HS-5 (cell line): ENCODE measurements at places on chromosomes 2 and 18.
A peak's percentile ranks its signal among the peaks of the same experiment; 100 is the strongest.

DNA sequence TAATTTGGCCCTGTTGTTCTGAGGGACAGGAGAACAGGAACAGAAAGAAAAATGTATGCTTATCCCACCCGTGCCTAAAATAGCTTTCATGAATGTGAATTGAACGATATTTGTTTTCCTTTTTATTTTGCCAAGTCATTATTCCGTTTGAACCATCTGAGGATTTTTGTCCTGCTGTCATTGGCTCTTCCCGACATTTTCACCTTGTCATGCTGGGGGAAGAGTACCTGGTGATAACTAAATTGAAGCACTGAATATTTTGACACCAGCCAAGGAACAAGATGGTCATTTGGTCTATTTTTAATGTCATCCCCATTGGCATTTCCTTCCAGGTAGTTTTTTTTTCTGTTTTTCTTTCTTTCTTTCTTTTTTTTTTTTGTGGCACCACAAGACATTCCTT is 204.1 kb downstream of the DCC start:
- DNase-seq: no peak

DNA sequence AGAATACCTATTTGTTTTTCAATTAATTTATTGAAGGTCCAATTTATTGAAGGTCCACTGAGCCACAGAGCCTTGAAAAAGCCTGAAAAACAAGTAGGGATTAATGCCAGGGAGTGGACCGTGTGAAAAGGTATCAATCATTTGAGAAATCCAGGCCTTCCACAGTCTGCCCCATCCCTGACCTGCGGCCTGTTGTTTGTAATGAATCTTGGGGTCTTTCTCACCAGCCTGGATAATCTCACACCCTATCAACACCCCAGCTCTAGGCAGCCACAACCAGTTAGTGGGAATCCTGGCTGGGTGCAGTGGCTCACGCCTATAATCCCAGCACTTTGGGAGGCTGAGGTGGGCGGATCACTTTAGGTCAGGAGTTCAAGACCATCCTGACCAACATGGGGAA is 47.8 kb downstream of the TNFRSF11A start:
- DNase-seq: no peak

GRCh38 chr2:233068762-233069418 is 8.7 kb downstream of the INPP5D start:
- no peak for DNase-seq

DNA sequence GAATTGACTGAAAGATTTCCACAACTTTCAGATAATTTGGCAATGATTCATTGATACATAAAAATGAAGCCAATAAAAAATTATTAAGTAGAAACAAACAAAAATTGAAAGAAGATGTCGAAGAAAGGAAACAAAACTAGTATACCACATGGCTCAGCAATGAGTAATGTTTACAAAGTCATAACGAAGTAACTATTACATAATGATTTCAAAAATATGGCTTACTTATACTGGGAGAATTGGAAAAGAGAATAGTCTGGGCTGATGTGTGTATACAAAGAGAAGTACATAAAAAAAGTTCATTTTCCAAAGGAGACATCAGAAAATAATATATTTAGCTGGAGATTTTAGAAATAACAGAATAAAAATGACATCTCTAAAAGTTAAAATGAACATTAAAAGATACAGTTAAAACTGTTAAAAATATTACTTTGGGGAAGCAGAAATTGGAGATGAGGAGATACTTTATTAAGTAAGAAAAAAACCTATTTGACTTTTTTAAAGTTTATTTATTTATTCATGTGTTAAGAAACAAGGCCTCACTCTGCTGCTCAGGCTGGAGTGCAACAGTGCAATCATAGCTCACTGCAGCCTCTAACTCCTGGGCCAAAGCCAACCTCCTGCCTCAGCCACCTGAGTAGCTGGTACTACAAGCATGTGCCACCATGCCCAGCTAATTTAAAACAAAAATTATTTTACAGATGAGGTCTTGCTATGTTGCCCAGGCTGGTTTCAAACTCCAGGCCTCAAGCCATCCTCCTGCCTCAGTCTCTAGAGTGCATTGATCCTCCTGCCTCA is 409.7 kb upstream of the PIK3C3 start:
- no peak for DNase-seq

DNA sequence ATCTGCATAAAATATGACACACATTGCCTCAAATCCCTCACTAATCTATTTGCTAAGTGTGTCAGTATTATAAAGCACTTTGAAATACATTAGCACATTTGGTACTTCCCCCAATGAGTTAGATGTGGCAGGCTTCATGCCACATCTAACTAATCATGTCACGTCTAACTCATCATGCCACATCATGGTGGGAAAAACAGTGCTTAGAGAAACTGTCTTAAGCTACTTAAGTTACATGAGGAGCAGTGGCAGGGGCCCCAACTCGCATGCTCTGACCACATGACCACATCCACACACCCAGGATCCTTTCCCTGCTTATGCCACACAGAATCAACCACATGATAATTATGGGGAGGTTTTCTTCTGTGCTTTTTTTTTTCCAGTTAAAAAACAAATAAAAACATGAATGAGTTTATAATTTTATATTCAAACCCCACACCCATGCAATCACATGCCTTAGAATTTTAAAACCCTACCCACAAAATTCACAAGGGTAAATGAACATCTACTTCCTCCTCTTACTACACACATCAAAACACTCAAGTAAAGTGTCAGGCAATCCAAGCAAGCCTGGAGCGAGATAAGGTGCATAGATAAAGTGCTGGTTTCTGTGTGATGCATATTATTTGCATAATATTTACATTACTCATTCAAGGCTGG is 1.6 kb downstream of the ABCA12 start:
- DNase-seq: peak; percentile 26

DNA sequence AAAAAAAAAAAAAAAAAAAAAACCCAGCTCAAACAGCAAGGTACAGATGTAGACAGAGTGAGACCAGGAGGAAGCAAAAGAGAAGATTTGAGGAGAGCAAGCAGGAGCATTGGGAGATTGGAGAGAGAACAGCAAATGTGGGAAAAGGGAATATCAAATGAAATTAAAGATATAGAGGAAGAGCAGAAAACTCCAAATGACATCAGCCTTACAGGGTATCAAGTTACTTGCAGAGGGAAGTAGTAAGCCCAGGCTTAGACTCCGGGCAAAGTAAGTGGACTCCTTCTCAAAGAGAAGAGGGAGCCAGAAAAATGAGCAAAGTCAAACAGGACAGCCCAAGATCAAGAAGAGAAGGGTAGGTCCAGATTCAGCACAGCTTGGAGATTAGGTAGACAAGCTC is 93.3 kb upstream of the PPP1CB start:
- no peak for DNase-seq

DNA sequence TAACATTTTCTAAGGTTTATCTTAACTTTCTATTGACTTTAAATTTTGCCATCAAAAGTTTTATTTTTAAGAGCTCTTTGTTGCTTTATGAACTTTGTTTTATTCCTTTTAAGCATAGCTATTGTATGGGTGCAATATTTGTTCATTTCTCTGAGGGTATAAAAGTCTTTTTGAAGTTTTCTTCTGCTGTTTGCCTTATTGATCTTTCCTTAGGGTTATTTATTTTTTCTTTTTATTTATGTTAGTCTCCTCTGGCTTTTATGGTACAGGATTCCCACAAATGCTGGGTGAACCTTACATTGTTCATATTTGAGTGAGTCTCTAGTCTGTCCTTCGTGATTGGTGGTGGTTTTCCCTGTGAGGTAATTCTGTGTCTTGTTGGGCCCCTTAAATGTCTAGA is 68.4 kb downstream of the PARD3B start:
- DNase-seq: no peak

DNA sequence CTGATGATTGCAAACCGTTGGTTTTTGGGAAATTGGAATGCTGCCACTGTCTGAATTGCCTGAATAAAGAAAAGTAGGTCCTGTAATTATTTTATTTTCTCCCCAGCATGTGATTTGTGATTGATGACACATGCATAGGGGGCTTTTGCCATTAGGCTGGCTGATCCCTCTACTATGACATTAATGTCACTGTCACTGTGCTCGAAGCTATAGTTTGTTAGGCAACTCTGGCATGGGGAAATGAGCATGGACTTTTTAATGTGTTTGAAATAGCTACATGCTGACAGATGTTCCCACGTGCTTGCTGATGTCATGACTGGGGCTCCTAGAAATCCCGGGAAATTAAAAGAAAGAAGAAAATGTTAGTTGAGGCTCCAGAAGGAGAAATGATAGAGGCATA is 99.1 kb downstream of the HRH4 start:
- no peak for DNase-seq

- no peak for DNase-seq
Measured at GRCh38 chr18:9617006-9617542, 2.7 kb upstream of the PPP4R1 start.

DNA sequence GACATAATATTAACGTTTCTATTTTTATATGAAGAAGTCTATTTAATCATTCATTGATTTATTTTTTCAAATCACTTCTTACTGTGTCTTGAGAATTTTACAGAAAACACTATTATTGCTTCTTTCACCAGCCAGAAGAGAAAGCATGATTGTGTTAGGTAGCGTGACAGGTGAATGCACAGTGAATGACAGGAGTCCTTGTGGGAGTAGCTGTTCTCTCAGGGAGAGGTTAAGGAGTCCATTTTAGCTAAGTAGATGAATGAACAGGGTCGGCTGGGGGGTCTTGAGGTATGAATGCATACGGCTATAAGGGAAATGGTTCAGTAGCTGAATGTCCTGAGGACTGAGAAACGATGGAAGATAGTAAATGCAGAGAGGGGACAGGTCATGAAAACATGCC is 56.2 kb downstream of the CTNNA2 start:
- no peak for DNase-seq

- DNase-seq: no peak
Measured at GRCh38 chr2:10733566-10733925, 12.1 kb downstream of the ATP6V1C2 start.

DNA sequence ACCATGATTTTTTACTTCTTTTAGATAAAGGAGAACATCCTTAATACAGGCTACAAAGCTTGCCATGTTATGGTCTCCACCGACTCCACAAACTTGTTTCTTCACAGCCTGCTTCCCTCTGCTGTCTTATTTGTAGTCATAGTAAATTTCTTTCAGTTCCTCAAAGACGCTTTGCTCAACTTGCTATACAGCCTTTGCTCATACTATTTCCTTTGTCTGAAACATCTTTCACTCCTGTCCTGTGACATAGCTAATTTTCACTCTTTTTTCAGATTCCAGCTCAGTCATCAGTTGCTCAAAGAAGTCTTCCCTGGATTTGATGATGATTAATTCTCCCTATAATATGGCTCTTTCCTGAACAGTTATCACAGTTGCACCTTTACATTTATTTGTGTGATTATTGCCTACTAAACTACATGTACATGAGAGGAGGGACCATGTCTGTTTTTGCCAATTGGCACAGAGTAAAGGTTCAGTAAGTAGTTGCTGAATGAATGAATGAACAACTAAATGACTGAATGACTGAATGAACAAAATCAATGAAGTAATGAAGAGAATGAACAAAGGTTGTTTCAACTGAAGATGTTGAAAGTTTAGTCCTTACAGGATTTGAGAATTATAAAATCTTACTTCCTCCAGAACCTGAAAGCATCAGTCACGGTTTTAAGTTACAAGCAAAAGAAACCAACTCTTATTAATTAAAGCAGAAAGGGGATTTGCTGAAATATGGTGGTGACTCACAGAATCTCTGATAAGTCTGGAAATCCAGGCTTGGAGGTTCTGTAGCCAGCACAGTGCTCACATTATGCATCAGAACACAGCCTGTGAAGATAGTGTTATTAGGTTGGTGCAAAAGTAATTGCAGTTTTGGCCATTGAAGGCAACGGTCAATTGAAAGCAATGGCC is 186.4 kb upstream of the FAM98A start:
- no peak for DNase-seq

DNA sequence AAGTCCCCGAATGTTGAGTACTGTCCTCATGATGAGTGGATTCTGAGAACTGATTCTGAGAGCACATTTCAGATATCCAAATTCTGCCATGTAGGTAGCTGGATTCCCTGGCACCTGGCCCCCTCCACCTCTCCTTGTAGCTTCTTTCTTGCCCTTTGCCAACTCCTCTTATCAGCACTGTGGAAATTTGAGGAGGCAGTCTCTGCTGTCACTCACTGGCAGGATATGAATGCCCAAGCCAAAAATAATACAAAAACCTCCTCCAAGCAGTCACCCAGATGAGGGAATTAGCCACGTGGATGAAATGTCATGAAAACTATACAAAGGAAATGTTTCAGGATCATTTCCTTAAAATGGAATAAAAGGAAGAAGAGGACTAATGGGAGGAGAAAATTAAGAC is 276.8 kb downstream of the SETBP1 start:
- no peak for DNase-seq

DNA sequence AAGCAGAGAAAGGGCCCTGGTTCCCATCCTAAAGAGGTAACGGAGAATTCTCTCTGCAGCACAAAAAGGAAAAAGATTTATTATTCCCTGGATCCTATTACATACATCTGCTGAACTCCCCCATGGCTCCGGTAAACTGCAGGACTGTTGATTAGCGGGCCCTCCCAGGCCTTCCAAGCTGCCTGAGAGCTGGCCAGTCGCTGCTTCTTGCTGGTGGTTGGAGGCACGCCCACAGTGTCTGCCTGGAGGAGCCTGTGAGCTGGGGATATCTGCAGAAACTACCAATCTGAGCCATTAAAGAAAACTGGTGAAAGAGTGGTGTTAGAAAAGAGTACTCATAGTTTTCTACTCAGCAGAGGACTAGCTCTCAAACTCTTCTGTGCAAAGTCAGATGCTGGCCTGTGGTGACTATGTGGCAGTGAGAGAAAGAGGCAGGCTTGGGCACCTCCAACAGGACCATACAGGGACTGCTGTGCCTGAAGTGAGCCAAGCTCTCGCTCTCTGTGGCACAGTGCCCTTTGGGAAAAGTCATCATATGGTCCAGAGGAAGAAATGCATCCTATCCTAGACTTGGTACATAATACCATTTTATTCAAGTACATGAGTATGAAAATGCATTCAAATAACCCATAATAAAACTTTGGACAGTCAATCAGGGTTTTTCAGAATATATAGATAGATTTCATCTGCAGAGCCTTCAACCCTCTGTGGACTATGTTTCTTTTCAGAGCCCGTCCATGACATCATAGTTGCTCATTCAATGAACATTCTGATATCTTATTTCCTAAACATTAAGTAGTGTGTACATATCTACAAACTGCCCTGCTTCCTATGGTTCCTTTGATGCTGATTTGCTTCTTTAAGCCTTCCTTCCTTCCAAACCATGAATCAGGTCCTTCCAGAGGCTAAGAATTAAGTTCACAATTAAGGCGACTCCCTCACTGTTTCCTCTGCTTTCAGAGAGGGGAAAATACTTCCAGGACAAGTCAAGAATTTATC is 242.0 kb upstream of the LYPD1 start:
- DNase-seq: no peak

DNA sequence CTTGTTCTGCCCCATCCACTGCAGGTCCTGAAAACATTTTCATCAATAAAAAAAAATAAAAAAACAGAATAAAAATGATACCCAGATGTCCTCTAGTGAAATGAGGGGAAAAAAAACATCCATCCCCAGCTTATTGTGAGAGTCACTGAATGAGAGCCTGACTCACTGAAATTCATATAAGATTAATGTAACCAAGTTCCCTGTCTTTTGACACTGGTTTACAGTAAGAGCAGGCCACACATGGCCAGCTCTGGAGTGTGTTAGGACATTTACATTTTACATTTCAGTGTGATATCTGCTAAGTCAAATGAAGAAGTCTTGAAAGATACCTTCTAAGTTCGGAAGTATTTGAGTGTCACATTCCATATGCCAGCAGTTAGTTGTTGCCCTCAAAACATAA is 21.1 kb upstream of the IL18R1 start:
- no peak for DNase-seq
